ENCODE measurements at places on chromosomes 16 and 17. TPM values are rescaled to one million over a fixed set of nuclear protein-coding genes. Genes with fewer than 3 reads are reported as not detected.
A peak's percentile ranks its signal among the peaks of the same experiment; 100 is the strongest.

- H3K4me3 ChIP-seq = no peak overlapping the region
- no peaks in the 10 kb centered on the region for H3K27me3 ChIP-seq
- H3K36me3 ChIP-seq = no peaks in the 10 kb centered on the region
- DNase-seq = no peak
Observed at GRCh38 chr16:16148755-16149154, 74.5 kb downstream of the ABCC6 start.

- peak overlapping the region; percentile 95 for H3K27ac ChIP-seq
- no peaks in the 10 kb centered on the region for H3K27me3 ChIP-seq
- peak; percentile 70 for DNase-seq
- H3K4me1 ChIP-seq = peaks cover 33% of the 10 kb centered on the region
Observed at GRCh38 chr17:7477392-7478275, 1.8 kb downstream of the ZBTB4 start.

The SOX15 gene
- 5.4 TPM for total RNA-seq

DNA sequence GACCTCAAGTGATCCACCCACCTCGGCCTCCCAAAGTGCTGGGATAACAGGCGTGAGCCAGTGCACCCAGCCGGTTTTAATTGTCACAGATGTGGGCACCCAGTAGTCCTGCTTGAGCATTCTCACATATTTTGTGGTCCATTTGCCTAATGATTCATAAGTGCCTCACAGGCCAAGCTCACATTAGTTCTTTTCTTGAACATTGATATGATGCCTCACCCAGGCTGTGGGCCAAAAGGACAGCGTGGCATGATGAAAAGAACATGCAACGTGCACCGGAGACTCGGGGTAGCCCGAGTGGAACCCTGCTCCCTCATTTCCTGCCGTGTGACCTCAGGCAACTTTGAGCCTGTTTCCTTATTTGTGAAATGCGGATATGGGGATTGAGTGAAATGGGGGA, 181.9 kb downstream of the SNX29 start:
- H3K36me3 ChIP-seq = no peaks in the 10 kb centered on the region
- no peaks in the 10 kb centered on the region for H3K27me3 ChIP-seq
- no peak overlapping the region for H3K4me3 ChIP-seq

DNA sequence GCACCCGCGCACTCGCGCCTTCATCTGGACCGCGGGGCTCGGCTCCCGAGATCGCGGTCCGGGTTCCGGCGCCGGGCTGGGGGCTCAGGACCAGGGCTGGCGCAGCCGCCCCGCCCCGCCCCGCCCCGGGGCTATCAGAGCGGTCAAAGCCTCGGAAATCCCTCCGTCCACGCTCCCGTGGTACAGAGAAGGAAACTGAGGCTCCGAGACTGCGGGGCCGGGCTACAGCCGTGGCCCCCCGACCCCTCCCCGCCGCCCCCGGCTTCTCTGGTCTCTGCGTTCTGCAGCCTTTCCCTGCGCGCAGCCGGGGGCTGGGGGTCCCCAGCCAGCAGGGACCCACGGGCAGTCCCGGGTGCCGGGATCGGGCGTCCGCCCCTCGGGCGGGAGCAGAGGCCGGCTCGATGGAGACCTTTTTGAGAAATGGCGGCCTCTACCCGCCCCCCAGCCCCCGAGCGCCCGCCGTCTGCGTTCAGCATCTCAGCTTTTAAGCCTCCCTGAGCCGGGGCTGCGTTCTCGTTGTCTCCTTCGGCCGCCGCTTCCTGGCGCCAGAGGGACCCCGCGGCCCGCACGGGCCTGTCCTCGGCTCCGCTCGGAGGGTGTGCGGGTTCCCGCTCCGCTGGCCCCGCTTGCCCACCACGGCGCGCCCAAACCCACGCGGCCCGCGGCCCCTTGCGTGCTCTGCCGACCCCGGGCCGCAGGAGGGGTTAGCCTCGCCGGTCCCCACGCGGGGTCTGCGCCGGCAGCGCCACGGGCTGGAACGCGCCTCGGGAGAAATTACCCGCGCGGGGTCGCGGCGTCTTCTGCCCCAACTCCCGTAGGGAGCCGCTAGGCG, 1.5 kb upstream of the NPTX1 start:
- H3K4me3 ChIP-seq = peak overlapping the region; percentile 17
- DNase-seq = peak; percentile 54
- no peak overlapping the region for H3K27ac ChIP-seq
- H3K36me3 ChIP-seq = no peaks in the 10 kb centered on the region
- H3K4me1 ChIP-seq = peaks cover 3% of the 10 kb centered on the region

The ABCC6 gene
- 4.8 TPM for total RNA-seq

GRCh38 chr17:18009609-18010420, 29.2 kb downstream of the ATPAF2 start:
- no peaks in the 10 kb centered on the region for H3K27me3 ChIP-seq
- H3K36me3 ChIP-seq = no peaks in the 10 kb centered on the region
- no peak overlapping the region for H3K27ac ChIP-seq
- H3K4me1 ChIP-seq = peaks cover 23% of the 10 kb centered on the region
- no peak overlapping the region for H3K4me3 ChIP-seq

The MYL11 gene
- total RNA-seq = not detected

- DNase-seq = no peak
- no peak overlapping the region for H3K4me3 ChIP-seq
- H3K27me3 ChIP-seq = no peaks in the 10 kb centered on the region
- H3K27ac ChIP-seq = no peak overlapping the region
Observed at GRCh38 chr16:820748-821147, 20.2 kb upstream of the GNG13 start.

DNA sequence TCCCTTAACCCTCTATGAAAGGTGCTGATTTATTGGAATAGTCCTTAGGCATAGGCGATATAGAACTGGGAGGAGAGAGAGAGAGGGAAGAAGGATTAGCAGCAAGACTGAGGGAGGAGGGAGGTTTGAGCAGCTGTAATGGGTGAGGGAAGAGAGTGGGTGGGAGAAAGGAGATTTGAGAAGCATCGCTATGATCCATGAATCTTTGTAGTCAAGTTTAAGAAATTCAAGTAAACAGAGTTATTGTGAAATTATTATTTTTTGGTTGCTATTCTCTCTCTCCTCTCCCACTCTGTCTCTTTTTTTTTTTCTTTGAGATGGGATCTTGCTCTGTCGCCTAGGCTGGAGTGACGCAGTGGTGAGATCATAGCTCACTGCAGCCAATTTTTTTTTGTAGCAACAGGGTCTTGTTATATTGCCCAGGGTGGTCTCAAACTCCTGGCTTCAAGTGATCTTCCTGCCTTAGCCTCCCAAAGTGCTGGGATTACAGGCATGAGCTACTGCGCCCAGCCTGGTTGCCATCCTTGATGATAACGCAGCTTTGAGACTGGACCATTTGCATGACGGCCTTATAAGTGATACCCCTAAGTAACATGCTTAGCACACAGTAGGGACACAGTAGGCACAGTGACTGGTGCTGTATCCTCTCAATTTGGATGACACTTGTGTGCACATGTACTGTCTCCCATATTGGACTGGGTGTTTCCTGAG, 21.0 kb upstream of the TNS4 start:
- H3K4me1 ChIP-seq = no peaks in the 10 kb centered on the region
- no peaks in the 10 kb centered on the region for H3K36me3 ChIP-seq
- H3K27me3 ChIP-seq = no peaks in the 10 kb centered on the region
- peak; percentile 40 for DNase-seq

DNA sequence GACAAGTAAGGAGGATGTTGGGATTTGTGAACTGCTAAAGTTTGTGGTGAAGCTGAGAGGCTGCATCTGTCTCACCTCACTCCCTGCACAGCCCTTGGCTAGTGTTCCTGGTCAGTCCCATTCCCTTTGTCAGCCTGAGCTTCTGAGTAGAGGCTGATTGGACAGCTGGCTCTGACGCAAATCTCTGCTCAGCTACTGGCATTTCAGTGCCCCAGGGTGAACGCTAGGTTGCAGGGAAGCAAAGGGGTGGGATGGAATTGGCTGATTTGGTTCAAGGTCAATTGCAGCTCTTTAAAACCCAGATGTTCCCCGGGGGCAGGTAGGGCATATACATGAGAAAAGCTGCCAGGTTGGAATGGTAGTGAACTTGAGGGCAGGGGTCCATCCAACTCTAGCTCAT, 23.1 kb upstream of the CNOT1 start:
- H3K4me3 ChIP-seq = no peak overlapping the region
- no peak overlapping the region for H3K27ac ChIP-seq
- no peaks in the 10 kb centered on the region for H3K36me3 ChIP-seq
- H3K4me1 ChIP-seq = peaks cover 5% of the 10 kb centered on the region
- no peaks in the 10 kb centered on the region for H3K27me3 ChIP-seq
- peak; percentile 38 for DNase-seq
